Activated CD4-positive, alpha-beta memory T cell treated with anti-CD3 and anti-CD28 coated beads for 36 hours (primary cell): ENCODE measurements at places on chromosomes 2 and 18. TPM values are rescaled to one million over a fixed set of nuclear protein-coding genes. Genes with fewer than 3 reads are reported as not detected.

Gene SERPINB12
- not detected for total RNA-seq

Gene LRRC30
- total RNA-seq: not detected

Gene COX5B
- 217 TPM for total RNA-seq

Gene ATP5MC3
- 347 TPM for total RNA-seq

Gene UGT1A10
- not detected for total RNA-seq

Gene HOXD9
- total RNA-seq: not detected

Gene SNRNP27
- total RNA-seq: 70.4 TPM

Gene ATP6V1C2
- total RNA-seq: not detected

Gene CNGA3
- total RNA-seq: not detected

Gene HMSD
- total RNA-seq: 19.5 TPM

Gene TMEFF2
- not detected for total RNA-seq

Gene EGR4
- total RNA-seq: 0.24 TPM

Gene C1D
- 20.8 TPM for total RNA-seq

Gene GAREM1
- total RNA-seq: not detected

Gene KCNJ3
- total RNA-seq: not detected
